Lung microvascular endothelial cell (primary cell): ENCODE measurements at places on chromosomes 5 and 9. TPM values are rescaled to one million over a fixed set of nuclear protein-coding genes. Genes with fewer than 3 reads are reported as not detected.

- no peak for DNase-seq
These were observed 6.5 kb downstream of the LIX1 start for GRCh38 chr5:97135868-97136267.

- DNase-seq, result no peak
These were observed 110.9 kb downstream of the NTRK2 start for GRCh38 chr9:84780385-84780784.

- no peak for DNase-seq
These were observed at the start of gene CNTFR for GRCh38 chr9:34589636-34590380. CNTFR (minus strand) TSS chr9:34589724; CDS start chr9:34568981, 20,743 bp downstream.

TMEM174 gene
- total RNA-seq, result not detected in 2 replicates

TAF11L5 gene
- not detected in 2 replicates for total RNA-seq
